NCI-H82 (cell line): ENCODE measurements at places on chromosomes 13 and 19.

DNA sequence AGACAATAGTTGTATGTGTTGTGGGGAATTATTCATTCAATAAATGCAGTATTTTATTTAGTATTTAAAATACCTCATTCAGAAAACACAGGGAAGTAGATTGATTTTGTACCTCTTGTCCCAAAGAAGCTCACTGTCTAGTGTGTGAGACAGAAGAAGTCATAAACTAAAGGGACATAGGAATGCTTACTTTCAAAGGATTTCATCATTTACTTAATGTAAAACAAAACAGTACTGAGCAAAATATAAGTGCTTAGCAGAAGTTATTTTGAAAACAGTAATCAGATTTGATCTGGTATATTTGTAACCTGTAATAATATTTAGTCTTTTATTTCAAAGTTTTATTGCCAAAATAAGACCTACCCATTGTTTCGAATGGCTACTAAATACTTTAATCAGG lies 117.9 kb downstream of the TDRD3 start:
- DNase-seq = no peak

DNA sequence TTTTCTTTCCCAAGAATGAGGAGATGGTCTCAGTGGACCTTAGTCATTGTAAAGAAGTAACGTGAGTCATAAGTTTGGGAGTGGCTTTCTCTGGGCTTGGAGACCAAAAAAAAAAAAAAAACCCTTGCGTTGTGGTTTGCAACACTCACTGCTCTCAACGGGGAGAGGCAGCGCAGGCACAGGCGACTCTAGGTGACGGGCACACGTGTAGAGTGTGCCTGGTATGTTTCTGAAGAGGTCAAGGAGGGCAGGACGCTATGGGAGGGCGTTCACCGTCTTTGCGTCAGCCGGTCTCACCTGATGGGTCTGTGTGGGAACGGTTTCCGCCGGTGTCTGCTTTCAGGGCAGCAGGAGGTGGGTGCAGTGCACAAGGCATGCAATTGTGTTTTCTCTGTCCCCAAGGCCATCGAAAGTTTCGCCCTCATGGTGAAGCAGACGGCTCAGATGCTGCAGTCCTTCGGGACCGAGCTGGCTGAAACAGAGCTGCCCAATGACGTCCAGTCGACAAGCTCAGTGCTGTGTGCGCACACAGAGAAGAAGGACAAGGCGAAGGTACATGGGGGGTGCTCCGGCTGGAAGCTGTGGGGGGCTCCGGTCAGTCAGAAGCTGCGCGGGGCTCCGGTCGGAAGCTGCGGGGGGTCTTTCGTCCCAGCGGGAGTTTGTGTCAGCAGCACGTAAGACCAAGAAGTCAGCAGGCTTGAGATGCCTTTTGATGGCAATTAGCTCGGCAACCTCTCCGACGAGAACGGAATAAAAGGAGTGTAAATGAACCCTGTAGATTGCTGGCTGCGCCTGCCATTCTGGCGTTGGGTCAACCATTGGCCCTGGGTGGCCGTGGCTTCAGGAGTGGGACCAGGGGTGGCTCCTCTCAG lies 40.8 kb upstream of the F7 start:
- no peak for DNase-seq

DNA sequence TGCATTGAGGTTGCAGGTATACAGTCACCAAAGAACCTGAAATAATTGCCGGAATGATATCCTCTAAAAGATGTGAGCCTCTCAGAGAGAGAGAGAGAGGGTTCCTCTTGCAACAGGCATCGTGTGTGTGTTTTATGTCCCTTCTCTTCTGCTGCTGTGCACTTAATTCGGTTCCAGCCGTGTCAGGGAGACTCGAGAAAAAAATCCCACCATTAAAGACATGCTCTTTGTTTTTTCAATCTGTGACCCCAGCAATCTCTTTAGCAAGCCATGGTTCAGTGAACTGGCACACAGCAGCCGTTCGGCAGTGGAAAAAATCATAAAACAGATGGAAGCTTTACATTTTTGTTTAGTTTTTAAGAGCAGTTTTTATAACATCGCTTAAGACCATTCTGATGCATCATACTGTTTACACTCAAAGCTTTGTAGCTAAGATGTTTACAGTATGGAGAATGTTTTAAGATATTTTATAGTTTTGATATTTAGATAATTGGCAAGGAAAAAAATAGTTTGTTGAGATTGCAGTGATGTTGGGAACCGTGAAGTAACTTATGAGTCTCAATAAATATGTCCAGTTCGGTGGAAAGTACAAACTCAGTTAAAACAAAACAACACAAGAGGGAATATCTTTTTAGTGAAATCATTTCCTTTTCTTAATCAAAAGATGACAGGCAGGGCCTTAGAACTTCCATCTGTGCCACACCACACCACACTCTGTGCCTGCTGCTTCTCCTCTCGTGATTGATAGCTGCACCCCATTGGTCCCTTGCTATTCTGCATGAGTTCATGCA lies 31.2 kb upstream of the ZNF536 start:
- DNase-seq = peak; percentile 68

DNA sequence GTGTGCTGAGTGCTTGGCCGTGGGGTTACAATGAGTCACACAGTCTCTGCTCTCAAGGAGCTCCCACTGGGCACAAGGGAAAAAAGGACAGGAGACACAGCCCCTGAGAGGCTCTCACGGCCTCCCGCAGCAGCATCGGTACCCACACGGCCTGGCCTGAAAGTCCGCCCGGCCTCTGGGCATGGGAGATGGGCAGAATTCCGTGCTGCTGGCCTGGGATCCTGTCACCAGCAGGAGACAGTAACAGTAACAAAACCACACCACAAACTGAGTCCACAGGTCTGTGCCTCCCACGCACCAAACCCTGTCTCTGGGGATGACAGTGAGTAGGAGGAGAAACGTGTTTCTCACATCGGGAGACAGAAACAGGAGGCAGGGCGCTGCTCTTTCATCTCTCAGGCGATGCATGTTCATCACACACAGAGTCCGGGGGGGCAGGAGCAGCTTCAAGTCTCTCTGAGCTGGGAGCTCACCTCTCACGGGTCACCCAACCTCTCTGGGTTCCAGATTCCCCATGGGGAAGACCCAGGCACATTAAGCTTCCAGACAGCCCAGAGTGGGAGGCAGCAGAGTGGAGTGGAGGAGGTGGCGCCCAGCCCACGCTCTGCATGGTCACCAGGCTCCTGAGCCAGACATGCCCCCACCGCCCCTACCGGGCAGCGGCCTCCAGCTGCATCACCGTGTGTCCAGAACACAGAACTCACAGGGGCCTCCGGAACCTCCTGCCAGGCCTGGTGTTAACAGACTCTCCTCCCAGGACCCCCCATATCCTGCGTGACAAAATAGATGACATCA lies 124.7 kb upstream of the VSTM2B start:
- DNase-seq = no peak

- DNase-seq = no peak
Measured at GRCh38 chr19:50873056-50873455, at the start of gene KLK2. Gene KLK2 (plus strand): TSS chr19:50873439. CDS start chr19:50873474, 35 bp downstream.

- DNase-seq = peak; percentile 77
Measured at GRCh38 chr19:17337675-17338432, 501 bp downstream of the GTPBP3 start.

GRCh38 chr13:42553098-42554046 lies 20.6 kb upstream of the TNFSF11 start:
- DNase-seq = no peak

- DNase-seq = no peak
Measured at GRCh38 chr13:107231944-107232343, 664.0 kb upstream of the ARGLU1 start.

- DNase-seq = peak; percentile 70
Measured at GRCh38 chr19:52248241-52248640, 21.1 kb upstream of the ZNF766 start.
